MV-4-11 (cell line): ENCODE measurements at places on chromosomes 1 and 21.

GRCh38 chr1:40944841-40945430 lies 34.6 kb upstream of the CTPS1 start:
- no peak for DNase-seq

DNA sequence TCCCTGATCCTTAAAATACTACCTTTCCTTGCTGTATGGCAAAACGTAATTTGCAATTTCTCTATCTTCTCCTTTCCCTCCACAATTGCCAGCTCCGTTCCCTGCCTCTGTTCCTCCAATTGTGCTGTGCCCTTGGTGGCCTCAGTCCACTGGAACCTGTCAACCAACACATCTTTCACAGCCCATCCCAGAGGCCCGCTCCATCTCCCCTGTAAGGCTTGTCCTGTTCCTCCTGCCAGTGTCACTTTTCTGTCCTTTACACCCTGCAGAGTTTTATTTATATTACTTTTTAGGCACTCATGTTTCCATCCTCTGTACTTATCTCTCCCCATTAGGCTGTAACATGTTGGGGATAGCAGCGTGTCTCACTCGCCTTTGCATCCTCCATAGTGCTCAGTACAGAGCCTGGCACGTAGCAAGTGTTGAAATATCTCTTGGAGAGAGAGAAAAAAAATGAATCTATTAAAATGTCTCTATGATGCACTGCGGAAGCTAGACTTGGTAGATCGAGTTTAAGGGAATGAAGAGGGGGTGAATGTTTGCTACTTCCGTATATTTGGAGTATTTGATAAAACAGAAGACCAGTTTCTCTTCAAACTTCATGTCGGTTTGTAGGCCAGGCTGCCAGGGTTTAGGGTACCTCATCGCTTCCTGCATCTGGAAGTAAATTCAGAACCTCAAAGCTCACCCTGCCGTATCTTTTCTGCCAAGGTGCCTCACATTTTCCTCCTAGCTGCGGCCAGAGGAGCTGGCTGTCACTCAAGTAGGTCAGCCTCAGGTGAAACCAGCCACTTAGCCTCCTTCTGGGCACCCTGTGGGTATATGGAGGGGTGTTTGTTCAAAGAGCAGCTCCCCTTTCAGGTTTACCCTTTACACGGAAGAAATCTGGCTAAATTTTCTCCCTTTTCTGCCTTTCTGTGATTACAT lies 303.8 kb downstream of the TM2D1 start:
- DNase-seq = no peak

DNA sequence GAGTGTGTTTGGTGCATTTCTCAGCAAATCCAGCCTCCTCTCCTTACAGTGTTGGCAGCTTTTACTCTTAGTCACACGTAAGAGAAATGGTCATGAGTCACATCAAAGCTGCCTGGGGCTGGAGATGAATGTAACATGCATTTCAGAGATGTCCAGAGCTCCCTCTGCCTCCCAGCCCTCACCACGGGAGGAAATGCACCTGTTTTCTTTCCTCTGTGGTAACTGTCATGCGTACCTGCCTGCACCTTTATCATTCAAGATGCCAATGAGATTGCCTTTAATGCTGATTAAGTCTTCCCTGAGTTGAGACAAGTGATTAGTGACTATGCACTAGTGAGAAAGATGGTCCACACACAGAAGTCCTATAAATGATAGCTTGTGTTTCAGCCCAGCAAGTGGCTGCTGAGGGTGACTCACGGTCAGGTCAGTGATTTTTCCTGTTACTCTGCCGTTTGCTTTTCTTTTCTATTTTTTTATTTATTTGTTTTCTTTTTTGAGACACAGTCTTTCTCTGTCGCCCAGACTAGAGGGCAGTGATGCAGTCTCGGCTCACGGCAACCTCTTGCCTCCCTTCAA lies 277.3 kb upstream of the FMN2 start:
- peak; percentile 22 for DNase-seq

DNA sequence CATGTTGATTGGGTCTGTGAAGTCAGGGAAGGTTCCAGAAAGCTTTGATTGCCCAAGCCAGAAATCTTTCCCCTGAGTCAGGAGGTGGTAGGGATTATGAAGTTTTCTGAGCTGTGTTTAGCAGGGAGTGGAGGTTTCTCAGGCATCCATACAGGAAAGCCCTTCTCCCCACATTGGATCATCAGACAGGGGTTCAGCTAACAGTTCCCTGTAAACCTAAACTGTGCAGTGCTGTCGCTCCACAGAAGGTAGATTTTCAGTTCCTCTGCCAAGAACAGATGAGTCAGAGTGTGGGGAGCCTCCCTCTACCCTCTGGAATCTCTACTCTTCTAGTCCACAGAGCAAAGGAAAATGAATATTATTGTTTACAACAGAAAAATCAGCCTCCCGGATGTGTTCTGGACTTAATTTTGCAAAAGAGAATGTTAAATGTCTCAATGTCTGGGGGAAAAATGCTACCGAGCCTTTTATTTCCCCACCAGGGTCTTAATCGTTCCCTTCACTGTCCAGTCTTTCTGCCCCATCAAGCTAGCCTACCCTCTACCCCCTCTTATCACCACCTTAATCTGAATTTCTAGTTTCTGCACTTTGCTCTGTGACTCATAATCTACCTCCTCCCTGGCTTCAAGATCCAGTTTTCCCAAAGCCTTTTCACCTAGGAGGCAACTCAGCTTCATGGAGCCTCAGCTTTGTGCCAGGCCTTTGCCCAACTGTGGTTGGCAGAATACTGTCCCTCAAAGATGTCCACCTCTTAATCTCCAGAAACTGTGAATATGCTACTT lies 355.6 kb downstream of the PRDM2 start:
- DNase-seq = no peak

DNA sequence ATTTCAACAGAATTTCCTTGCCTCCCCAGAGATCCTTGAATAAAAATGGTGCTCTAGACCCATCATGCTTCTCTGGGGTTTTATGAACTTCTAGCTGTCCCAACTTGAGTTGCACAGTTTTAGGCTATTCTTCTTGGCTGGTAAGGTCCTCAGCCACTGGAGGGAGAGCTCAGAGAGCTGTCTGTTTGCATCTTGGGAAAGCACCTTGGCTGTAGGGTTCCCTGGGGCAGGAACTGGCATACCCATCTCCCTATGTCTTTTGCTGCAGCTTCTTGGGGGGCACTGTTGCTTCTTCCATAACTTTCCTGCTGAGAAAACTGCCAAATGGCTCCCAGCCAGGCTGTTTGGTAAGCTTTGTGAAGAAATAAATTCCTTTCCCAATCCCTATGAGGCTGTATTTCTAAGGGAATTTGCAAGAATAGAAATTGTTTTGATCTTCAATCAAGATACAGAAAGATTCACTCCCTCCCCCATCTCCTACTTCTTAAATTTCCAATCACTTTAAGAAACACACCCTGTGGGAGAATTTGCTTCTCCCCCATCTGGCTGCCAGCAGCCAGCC lies 8.2 kb upstream of the FMOD start:
- DNase-seq = no peak

DNA sequence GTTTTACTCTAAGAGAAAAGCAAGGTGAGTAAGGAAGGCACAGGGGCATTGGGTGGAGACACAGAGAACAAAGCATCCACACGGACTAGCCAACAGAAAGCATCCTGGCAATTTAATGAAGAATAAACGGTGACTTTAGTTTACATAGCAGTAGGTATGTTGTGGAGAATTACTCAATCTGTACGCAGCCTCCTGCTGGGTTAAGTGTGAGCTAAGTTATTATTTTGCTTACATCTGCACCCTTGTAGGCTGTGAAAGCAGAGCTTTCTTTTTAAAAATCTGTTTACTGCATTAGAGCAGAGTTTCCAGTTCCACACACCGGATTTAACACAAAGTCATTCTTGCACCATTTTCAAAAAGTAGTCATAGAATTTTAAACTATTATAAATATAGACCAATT lies 144.5 kb downstream of the AKT3 start:
- no peak for DNase-seq
